Small intestine (tissue), 16 donors: ENCODE measurements at places on chromosomes 13 and 19.

DNA sequence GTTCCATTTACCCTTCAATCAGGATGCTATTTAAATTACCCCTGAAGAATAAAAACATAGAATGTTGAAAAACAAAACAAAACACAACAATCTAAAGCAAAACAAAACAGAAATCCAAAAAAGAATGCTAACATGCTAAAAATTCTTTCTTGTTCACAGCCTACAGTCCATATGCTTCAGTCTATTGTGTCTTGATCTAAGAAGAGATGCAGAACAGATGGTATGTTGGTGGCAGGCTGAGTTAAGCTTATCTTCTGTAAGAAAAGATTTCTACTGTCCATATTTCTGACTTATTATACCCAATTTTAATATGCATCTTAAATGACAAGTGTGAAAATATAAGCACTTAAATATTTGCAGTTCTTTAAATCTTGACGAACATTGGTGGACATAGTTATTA lies 356.1 kb upstream of the SLITRK1 start:
- no peak for DNase-seq

- DNase-seq, result no peak
Measured at GRCh38 chr19:16206637-16207036, 8.9 kb downstream of the AP1M1 start.

DNA sequence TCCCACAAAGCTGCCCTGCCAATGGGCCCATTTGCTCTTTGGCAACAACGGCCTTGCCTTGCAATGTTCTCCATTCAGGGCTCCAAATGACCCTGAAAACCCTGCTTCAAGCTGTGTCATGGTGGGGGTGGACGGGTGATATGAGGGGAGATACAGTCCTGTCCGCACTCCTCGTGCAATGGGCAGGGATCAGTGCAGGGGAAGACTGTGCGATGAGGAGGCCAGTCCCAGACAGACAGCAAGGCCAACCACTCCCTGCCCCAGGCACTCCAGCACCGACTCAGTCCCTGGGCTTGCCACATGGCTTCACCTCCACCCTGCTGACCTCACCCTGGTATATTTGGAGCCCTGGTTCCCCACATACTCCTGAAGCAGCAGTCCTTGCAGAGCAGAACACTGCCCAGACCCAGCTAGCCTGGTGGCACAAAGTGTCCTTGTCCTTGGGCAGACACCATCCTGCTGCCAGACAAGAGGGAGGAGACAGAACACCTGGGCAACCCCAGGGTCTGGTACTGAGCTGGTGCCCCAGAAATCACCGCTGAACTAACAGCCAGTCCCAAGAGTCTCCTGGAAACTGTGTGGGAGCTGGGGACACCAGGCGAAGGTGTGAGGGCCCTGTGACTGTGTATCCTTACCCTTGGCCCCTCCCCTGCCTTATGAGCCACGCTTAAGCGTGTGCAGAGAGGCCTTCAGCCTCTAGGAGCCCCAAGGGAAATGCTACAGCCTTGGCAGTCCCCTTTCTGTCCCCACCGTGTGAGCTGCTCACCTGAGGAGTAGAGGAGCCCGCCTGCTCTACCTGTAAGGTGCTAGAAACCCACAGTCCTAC lies 9.1 kb upstream of the SLC35E1 start:
- no peak for DNase-seq

DNA sequence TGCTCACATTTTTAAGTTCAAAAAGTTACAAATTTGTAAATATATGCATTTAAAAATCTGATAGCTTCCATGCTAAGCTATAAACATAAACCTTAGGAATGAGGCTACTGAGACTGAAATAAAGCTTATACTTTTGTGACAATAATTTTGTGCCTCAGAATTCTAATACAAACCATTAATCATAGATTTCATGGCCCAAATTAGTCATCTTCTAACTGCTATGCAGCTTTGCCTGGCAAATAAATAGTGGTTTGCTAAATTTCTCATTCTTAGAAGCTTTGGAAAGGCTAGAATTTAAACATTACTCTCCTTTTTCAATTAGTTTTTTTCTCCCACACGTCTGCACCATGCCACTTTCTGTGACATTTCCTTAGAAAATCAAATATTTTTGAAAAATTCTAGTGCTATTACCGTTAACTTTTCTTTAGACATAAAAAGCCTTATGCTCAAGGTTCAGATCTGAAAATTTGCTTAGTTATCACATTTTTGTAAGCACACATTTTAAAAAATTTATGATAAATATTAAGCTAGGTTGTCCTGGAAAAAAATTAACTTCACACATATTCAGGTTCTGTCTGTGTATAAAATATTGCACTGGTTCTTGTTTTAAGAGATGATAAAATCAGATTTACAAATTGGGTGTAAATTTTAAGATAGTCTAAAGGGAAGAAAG lies 46.9 kb downstream of the FNDC3A start:
- no peak for DNase-seq

GRCh38 chr19:6572217-6572616 lies 18.7 kb downstream of the CD70 start:
- DNase-seq, result no peak
